Lung microvascular endothelial cell (primary cell): ENCODE measurements at places on chromosomes 3 and 15. TPM values are rescaled to one million over a fixed set of nuclear protein-coding genes. Genes with fewer than 3 reads are reported as not detected.

Gene NEK11
- 1.1 and 2.0 TPM in 2 replicates for total RNA-seq

Gene RBP2
- total RNA-seq = not detected in 2 replicates

Gene LIPH
- not detected in 2 replicates for total RNA-seq

Gene SIN3A
- 18.3 and 22.0 TPM in 2 replicates for total RNA-seq

Gene C3orf70
- 0.65 and 1.8 TPM in 2 replicates for total RNA-seq

Gene KBTBD8
- 1.5 and 2.4 TPM in 2 replicates for total RNA-seq

Gene PLSCR5
- total RNA-seq = not detected in 2 replicates
